ENCODE measurements at places on chromosomes 12 and 14.

DNA sequence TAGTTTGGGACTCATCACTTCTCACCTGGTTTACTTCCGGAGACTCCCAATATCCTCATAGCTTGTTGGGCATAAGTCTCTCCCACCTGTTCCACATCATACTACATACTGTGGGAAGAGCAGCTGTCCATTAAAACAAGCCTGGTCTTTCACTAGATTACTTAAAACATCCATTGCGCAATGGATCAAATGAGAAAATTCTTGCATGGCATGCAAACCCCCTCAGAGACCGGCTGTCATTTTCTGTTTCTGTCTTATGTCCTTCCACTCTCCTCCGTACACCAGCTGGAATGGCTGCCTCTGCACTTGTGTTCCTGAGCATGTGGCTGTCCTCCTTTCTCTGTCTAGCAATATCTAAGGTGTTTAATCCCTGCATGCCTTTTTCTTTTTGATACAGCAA lies 265.6 kb downstream of the TMEM117 start:
- no peak for DNase-seq

- no peak for DNase-seq
Observed at GRCh38 chr14:59377491-59377890, 87.7 kb downstream of the GPR135 start.

DNA sequence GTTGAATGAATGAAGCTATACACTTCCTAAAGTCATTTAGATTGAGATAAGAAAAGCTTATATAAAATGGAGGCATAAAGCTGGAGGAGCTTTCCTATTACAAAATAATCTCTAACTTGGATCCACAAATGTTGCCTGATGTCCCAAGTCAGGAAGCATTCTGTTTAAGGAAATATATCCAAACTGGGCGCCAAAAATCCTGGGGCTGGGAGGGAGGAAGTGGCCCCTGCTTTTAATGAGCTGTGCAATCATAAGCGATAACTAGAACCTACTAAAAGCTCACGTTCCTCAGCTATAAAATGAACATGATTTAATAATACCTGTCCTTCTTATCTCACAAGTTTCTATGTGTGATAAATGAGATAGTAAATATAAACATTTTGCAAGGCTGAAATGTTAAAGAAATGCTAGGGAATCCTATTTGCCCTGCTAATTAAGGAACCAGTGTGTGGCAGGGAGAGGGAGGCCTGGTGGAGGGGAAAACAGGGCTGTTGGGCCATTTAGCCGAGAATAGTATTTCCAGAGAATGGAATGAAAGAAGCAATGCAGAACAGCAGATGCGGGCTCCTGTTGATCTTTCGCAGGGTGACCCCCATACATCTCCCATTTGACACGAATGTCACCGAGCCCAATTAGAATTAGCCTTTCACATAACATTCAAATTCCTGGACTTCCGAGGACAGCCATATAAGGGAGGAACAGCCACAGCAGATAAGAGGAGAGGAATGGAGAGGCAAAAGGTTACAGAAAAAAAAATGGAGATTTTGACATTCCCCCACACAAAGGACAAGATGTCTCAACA lies 25.9 kb downstream of the DUSP6 start:
- DNase-seq, result no peak

DNA sequence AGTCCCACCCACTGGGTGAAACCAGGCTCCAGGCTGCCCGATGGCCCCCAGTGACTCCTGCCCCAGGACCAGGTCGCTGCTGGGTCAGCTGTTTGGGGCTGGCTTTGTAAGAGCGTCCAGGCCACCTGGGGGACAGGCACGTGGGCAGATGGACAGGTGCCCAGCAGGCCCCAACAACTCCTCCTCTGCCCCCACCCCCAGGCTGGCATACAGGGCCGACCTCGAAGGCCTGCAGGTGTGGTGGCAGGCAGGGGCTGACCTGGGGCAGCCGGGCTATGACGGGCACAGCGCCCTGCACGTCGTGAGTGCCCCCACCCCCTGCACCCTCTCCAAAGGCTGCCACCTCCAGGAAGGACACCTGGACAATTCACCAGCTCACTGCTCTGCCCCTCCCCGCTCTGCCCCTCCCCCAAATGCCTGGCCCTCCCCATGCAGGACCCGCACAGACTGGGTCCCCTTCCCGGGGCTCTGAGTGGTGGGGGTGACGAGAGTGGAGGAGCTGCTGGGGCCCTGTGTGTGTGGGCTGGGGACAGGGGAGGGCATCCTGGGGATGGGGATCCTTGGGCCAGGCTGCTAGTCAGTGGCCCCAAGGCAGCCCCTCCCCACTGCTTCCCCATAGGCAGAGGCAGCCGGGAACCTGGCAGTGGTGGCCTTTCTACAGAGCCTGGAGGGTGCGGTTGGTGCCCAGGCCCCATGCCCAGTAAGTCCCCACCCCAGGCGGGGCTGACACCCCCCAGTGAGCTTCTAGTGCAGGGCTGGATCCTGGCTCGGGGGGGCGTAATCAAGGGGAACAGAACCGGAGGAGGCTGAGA lies 26.0 kb downstream of the ASPG start:
- no peak for DNase-seq

DNA sequence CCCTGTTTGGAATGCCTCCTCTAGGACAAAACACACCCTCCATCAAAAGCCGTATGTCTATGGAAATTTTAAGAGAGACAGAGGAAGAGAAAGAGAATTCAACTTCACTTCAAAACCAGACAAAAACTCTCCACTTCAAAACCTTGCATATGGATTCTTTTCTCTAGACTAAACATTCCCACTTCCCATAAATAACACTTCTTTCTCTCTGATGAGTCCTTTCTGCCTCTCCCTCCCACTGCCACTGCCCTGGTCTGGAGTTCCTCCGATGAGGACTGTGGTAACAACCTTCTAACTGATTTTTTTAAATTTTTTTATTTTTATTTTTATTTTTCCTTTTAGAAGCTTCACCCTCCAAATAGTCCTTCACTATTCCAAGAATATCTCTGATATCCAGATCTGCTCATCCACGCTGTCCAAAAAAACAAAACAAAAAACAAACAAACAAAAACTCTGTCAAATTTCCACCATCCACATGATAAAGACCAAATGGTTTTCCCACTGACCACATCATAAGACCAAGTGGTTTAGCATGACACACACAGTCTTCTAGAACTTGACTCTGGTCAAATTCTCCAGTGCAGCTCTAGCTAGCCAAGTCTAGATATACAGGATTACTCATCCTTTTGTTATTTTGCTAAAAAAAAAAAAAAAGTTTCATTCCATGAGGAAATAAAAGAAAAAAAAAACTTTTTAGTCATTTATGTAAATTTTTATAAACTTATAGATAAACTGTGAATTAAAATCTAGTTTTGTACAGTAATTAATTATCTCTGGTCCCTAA lies 256.0 kb downstream of the PPFIA2 start:
- no peak for DNase-seq

GRCh38 chr12:101909646-101910045 lies 32.3 kb downstream of the DRAM1 start:
- DNase-seq, result no peak

DNA sequence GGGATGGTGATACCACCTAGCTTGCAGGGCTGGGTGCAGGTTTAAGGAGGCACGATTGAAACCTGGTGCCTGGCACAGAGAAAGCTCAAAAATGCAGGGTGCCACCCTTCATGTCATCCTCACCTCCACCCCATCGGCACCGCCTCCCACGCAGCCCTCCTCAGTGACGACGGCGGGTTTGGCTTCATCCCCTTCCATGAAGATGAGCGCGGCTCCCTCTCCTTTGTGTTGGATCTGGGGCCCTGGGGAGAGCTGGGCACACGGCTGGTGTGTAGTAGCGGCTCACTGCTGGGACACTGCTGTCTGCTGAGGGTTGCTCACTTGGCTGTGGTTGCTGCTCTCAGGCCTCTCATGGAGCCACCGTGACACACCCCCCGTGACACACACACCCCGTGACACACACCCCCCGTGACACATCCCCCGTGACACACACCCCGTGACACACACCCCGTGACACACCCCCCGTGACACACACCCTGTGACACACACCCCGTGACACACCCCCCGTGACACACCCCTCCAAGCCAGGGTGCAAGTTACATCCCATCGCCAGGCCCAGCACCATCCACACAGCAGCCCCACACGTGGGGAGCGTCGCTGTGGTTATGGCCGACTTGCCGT lies 42.9 kb upstream of the FZD10 start:
- no peak for DNase-seq

DNA sequence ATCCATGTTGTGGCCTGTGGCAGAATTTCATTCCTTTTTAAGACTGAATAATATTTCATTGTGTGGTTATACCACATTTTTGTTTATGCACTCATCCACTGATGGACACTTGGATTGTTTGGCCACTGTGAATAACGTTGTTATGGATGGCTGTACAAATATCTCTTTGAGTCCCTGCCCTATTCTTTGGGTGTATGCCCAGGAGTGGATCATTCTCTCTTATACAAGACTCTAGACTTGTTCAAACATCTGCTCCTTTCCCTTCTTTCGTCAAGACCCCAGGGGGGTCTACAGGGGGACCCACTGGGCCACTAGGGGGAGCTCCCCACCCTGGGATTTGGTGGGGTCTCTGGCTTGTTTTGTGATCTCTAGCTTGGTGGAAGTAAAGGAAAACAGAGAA lies 77.4 kb downstream of the FBXL14 start:
- DNase-seq, result no peak

DNA sequence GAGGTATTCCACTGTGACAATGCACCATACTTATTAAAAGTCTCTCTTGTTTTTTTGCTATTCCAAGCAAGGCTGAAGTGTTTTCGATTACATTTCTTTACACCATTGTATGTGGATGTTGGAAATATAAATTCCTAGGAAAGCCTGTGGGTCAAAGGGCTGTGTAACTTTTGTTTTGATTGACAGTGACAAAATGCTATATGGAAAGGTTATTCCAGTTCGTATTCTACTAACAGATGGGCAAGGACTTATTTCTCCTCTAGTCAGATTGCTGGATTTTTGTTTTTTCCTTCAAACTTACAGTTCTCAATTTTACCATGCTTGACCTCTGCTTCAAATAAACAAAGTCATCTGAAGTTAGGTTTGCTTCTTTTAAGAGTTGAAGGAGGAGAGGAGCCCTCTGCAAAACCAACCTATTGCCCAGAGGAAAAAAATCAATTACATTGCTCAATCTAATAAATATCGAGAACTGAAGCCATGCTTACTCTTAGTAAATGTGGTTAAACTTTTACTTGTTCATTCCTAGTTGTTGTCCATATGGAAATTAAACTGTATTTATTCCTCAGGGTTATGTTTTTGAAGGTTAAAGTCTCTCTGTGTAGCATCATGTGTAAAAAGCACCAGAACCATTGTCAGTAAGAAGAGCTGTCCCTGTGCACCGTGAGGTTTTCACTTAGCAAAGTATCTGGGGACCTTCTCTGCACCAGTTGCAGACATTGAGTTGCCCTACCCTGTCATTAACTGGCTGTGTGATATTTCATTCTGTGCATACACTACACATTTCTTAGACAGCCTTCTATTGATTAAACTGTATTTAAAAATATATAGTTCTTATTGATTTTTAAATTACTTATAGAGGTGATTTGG lies 26.9 kb downstream of the GLT1D1 start:
- no peak for DNase-seq

GRCh38 chr14:60933920-60934655 lies 46.8 kb downstream of the TRMT5 start:
- DNase-seq, result no peak

DNA sequence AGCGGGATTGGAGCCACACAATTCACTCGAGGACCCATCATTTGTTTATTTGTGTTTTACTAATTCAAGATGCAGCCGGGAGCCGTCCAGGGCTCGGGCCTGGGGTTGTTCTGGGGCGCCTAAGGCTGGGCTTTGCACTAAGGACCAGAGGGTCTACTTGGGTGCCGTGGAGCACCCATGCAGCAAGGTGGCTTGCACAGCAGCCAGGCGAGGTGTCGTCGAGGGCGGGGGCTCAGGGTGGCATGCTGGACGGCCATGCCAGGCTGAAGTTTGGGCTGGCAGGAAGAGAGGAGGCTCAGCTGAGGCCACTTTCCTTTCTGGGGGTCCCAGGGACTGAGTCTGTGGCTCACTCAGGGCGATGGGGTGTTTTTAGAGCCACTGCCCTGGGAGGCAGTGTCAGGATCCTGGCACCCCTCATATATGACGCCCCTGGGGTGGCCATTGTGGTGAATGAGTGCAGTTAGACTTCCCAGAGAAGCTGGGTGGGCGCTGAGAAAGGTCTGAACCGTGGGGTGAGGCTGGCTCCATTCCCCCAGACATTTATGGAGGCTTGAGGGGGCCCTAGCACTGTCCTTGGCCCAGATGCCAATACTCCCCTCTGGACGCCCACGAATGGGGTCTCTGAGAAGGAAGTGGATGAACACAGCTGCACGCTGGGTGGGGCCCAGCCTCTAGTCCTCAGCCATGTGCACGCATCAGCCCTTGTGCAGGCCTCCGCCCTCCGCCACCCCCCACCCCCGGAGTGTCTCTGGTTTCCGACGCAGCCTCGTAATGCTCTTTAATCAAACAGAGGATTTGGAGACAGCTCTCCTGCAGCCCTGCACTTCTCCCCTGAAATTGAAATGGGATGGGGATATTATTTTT lies 11.3 kb downstream of the MEG3 start:
- no peak for DNase-seq

DNA sequence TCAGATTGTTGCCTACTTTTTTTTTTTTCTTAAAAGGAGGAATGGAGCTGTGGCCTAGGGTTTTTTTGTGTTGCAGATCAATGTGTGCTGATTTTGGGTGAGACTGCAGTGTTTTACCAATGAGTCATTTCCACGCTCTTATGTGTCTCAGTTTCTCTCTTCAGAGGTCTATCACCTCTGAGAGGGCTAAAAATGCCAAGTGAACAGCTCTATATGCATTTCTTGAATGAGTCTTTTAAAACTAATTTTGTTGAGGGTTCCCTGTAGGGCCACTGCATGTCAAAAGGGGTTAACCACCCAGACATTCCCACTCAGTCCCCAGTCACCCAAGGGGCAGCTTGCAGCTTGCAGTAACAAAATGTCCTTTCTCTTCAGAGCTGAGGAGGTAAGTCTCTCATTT lies 24.3 kb upstream of the GLIPR1L2 start:
- no peak for DNase-seq

DNA sequence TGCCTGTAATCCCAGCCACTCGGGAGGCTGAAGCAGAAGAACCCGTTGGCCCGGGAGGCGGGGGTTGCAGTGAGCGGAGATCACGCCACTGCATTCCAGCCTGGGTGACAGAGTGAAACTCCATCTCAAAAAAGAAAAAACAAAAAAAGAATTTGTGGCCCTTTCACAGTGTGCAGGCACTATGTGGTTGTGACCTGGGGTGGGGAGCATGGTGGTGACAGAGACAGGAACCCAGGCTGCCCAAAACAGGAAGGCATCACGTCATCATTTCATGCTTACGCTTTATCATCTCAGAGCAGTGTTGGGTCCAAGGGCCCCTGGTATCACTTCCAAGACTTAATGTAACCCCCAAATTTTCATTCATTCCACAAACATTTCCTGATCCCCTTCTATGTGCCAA lies 175.7 kb upstream of the GSC start:
- no peak for DNase-seq

All from activated T-cell treated with anti-CD3 and anti-CD28 coated beads for 4 hours (primary cell).